ENCODE measurements at places on chromosomes 2 and 18. TPM values are rescaled to one million over a fixed set of nuclear protein-coding genes. Genes with fewer than 3 reads are reported as not detected.
A peak's percentile ranks its signal among the peaks of the same experiment; 100 is the strongest.

- no peak for DNase-seq
Measured at GRCh38 chr2:96913398-96914202, 43.7 kb upstream of the SEMA4C start.

GRCh38 chr2:169510496-169510895, 994 bp downstream of the KLHL41 start:
- DNase-seq = peak; percentile 18

DNA sequence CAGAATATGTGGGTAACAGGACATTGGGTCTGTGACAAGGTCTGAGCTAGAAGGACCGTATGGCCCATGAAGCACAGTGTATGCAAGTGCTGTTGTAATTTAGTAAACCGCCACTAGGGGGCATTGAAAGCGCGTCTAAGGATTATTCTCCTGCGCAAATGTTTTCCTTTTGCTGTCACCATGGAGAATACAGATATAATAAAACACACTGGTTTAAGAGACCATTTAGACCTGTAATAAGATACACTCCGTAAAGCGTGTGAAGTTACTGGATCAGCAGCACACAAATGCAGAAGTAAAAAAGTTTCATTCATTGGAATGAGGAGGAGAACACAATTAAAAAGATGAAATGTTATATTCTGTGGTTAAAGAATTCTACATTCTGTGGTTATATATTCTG, 272.4 kb downstream of the AGAP1 start:
- peak; percentile 88 for DNase-seq

DNA sequence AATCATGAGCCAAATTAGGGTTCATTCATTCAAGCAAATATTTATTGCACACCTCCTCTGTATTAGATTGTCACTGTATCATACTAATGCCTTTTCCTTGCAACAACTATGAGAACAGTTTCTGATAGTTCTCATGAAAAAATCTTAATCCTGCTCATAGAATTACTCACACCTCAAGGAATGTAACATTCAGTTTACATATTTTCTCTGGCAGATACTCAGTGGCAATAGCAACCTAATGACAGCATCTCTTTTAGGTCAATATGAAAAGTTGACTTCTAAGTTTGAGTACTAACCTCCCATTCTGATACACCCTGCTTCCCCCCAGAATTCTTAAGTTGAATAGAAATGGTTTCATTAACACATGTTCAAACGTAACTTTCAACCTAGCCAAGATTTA, 132.0 kb downstream of the VWC2L start:
- no peak for DNase-seq

DNA sequence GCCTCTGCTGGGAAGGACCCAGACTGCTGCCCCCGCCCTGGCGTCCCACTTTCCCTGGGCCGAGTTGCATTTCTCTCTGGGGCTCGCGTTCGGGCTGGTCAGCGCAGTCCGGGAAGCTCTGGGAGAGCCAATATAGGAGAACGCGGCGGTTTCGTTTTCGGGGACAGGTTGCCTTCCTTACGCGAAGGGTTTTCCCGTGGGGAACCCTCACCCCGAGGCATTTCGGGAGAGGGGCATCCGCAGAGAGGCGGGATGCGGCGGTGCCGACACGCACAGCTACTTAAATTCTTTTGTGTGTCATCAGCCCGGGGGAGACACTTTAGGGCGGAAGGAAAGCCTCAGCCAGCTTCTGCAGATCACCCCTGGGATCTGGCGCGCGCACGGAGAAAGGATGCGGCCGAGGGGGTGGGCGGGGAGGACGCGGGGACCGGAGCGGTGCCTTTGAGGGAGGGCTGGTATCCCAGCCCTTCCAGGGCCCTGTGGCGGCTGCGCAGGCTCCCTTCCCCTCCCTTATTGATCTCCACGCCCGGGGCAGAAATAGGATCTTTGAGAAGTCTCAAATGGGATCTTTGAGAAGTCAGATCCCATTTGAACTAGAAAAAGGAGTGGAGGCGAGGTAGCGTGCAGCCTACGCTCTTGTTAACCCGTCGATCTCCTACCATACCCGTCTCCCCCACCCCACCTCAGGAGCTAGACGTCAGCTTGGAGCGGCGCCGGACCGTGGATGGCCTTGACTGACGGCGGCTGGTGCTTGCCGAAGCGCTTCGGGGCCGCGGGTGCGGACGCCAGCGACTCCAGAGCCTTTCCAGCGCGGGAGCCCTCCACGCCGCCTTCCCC, 1.2 kb downstream of the GATA6 start:
- DNase-seq = peak; percentile 51

GRCh38 chr2:214226061-214226460, 184.8 kb upstream of the VWC2L start:
- DNase-seq = no peak

DNA sequence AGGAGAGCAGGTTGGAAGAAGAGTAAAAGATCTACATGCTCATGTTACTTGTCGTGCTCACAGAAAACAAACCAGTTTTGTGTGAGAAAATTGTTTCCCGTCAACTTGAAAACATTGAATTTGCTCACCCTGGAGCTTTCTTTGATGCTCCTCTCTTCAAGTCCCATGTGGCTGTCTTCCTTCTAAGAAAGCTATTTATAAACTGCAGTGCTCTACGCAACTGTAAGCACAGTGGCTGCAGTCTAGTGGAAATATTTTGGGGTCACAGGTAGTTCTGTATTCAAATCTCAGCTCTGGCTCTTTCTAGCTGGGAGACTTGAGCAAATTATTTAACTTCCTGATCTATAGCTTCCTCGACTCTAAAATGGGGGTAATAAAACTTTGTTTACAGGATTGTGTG, 211.8 kb downstream of the PLCL1 start:
- no peak for DNase-seq

DNA sequence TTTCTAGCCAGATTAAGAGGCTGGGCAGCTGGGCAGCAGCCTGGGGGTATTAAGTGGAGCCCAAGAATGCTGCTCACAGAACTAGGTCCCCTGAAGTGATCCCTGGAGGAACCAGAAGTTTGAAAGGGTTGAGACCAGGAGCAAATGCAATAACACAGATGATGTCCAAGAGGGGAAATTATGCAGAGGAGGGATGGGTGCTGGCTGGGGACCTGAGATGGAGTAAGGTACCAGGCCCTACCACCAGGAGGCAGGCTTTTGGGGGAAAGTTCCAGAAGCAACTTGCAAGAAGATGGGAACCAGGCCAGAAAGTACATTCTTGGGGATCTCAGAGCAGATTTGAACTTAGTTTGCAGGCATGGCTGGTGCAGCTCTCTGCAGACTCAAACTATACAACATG, 175.1 kb downstream of the NCK2 start:
- DNase-seq = peak; percentile 72

- DNase-seq = no peak
Measured at GRCh38 chr2:195820373-195820772, 163.3 kb downstream of the SLC39A10 start.

GRCh38 chr2:226669249-226669648, 130.4 kb downstream of the IRS1 start:
- no peak for DNase-seq

DNA sequence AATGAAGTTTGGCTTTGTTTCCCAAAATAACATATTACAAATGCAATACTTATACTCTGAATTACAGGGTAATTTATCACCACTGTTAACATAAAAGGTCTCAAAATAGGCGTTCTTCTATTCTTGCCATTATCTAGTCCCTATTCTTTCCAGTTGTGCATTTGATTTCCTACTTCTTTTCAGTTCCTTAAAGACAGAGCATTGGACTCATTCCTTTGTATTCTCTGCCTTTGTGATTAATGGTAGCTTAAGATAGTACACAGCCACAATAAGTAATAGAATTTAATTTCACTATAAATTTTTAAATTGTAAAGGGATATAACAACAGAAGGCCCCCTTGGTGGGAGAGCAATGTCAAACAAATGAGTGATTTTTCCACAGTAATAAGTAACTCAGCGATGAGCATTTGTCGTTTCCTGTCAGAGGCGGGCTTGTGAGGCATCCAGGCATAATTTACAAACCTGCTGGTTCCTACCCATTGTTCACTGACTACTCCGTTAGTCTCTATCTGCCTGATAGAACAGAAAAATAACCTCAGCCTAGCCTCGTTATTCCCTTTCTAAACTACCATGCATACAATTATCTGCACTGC, 456.6 kb upstream of the REG3G start:
- DNase-seq = no peak

GRCh38 chr2:240989451-240990265, 8.8 kb upstream of the SNED1 start:
- peak; percentile 63 for DNase-seq

DNA sequence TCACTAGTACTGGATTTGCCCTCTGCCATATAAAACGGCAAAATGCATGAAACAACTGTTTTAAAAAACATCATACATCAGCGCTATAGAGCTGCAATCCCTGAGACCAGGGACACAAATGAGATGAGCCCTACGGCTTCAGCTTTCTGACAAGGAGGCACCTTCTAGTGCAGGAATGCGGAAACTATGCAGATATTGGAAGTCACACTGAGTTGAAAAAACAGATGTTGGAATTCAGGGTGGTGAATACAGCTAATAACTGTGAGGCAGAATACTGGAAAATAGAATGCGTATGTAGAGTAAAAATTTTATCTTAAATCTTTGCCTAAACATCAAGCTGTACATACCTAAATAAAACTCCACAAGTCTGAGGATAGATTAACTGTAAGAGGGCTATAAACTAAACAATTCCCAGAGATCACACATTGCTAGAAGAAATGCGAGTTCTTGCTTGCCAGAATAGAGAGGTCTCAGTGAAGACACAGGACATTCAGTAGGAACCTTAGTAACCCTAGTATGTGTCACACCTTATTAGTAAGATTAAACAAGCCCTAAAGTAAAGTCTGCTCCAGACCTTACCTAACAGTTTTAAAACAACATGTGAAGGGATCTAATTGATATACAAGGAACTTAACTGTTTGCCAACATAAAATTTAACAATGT, 541.4 kb upstream of the DDX18 start:
- peak; percentile 69 for DNase-seq

- DNase-seq = peak; percentile 17
Measured at GRCh38 chr2:138521821-138522220, 20.3 kb downstream of the SPOPL start.

DNA sequence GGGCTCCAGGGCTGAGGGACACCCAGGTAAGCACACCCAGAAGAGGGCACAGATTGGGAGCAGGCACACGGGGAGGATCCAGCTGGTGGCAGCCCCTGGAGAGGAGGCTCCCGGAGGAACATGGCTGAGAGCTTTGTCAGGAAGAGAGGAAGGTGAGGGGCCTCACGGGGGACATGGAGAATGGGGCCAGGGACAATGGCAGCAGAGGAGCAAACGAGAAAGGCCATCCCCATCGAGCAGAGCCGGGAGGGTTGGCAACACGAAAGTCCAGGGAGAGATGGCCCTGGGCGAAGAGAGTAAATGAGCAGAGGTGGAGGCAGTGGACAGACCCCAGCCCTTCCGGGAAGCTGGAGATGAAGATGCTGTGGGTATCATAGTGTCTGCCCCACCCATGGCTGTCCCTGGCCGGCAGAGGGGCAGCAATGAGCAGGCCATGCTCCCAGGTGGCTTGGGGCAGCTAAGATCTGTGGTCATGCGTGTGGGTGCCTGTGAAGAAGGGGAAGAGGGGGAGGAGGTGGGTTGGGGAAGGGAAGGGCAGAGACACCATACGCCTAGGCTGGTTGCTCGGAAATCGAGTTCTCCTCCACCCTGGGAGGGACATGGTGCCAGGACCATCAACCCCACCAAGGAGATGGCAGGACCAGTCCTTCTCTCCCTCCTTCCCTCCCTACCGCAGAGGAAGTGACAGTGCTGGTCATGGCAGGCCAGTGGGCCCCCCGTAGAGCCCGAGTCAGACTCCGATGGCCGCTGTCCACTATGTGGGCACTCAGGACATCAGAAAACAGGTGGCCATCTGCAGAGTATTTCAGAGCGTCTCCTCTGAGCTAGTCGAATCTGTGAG, 191.7 kb downstream of the NDUFA10 start:
- no peak for DNase-seq

GRCh38 chr2:8609357-8609811, 72.5 kb upstream of the ID2 start:
- peak; percentile 32 for DNase-seq

- peak; percentile 52 for DNase-seq
Measured at GRCh38 chr2:172107690-172108586, 5.2 kb upstream of the DLX2 start.

DNA sequence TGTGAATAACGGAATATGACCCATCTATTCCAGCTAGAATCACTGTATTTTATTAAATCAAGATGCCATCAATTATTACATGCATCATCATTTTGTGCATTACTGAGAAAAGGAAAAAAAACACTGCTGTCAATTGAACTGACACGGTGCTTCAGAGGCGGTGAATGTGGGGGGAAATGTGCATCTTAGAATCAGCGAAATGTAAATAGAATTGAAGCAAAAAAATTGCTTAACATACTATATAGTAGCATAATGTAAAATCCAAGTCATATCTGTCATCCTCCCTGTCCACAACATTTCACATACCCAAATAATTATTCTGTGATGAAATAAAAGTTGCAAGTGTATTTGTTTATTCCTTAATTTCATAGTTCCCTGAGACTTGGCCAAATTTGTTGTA, 84.6 kb downstream of the PRKRA start:
- DNase-seq = no peak

DNA sequence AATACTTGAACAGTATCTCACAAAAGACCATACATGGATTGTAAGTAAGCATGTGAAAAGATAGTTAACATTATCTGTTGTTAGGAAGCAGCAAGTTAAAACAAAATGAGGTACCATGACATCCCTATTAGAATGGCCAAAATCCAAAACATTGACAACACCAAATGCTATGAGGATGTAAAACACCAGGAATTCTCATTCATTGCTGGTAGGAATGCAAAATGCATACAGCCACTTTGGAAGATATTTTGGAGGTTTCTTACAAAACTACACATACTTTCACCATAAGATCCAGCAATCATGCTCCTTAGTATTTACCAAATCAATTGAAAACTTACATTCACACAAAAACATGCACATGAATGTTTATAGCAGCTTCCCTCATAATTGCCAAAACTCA, 30.9 kb upstream of the ICOS start:
- no peak for DNase-seq

DNA sequence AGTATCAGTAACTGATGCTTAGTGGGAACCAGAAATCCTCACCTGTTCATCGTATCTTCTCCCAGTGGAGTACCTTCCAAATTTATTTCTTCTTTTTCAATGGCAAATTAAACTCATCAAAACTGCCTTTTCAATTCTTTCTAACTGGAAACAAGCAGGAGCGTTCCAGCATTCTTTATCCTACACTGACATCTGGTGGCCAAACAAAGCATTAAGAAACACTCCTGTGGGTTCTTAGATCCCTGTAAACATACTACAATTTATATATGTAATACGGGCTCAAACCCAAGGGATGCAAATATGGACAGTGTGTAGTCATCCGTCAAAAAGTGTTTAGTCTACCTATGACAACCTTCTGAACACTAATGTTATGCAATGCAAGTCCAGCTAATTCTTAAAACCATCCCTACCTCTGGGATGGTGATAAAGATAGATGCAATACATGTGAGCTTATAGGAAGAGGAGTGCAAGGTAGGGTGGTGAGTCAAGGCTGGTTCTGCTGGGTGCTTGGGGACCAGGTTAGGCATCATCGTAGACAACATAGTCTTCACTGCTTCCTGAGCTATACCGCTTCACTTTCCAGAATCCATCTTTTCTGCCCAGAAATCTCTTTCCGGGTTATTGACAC, 375.0 kb downstream of the CTNNA2 start:
- DNase-seq = peak; percentile 82

Gene SRD5A2
- 0.03 TPM for total RNA-seq

Gene HADHA
- total RNA-seq = 92.3 TPM

Gene GPR55
- not detected for total RNA-seq

Gene KCNK3
- total RNA-seq = not detected

Gene DSC3
- total RNA-seq = 2.1 TPM

Gene SIGLEC15
- total RNA-seq = not detected

Gene IL18R1
- total RNA-seq = 0.17 TPM

All from GM23338 (cell line).